ENCODE measurements at places on chromosomes 1 and 21. TPM values are rescaled to one million over a fixed set of nuclear protein-coding genes. Genes with fewer than 3 reads are reported as not detected.

Gene IVL
- not detected for total RNA-seq

DNA sequence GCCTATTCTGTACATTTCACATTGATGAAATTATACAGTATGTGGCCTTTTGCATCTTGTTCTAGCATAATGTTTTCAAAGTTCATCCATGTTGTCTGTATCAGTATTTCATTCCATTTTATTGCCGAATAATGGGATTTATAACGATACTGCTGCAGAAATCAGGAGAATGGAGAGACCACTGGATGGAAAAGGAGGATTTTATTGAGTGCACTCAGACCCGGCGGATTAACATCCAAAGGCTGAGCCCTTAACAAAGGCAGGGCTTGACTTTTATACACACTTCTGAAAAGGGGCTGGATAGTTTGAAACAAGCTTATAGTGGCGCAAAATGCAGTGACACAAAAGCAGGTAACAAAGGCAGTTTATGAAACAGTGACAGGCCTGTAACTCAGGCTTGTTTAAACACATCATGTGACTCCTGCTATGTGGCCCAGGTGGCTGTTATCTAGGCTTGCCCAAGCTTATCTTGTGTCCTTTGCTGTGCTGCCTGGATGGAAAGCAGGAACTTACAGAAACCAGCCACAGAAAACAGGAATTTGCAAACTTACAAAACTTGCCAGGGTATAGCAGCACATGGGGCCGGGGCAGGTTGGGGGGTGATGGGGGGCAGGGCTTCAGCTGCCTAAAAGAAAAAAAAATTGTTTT, 32.8 kb upstream of the KCNJ15 start:
- no peaks in the 10 kb centered on the region for H3K36me3 ChIP-seq
- H3K4me1 ChIP-seq, result peaks cover 7% of the 10 kb centered on the region
- H3K27ac ChIP-seq, result no peak overlapping the region
- no peak for DNase-seq
- no peak overlapping the region for H3K4me3 ChIP-seq

Gene SLC35F3
- total RNA-seq, result 1.4 TPM

Gene NASP
- total RNA-seq, result 49.1 TPM

DNA sequence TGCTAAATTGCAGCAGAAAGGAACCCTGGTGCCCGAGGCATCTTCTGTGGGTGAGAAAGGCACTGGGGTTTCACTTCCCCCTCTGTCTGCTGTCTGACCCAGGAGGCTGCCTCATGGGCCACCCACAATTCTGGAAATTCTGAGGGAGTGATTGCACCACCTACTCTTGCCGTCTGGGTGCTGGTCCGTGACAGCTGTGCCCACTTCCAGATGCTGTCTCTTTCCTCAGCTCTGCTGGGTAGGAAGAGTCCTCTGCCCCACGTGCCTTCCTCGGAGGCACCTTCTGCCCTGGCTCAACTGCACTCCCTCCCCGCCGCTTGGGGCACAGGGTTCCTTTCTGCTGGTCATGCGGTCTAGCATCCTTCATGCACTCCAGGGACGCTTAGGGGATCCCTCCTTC, 96.3 kb downstream of the ARHGEF10L start:
- H3K4me1 ChIP-seq, result peaks cover 49% of the 10 kb centered on the region
- no peaks in the 10 kb centered on the region for H3K27me3 ChIP-seq
- H3K4me3 ChIP-seq, result no peak overlapping the region
- H3K36me3 ChIP-seq, result peaks cover 96% of the 10 kb centered on the region

Gene LCE1A
- not detected for total RNA-seq

Gene SMIM1
- not detected for total RNA-seq

Gene ELOVL1
- 39.9 TPM for total RNA-seq

DNA sequence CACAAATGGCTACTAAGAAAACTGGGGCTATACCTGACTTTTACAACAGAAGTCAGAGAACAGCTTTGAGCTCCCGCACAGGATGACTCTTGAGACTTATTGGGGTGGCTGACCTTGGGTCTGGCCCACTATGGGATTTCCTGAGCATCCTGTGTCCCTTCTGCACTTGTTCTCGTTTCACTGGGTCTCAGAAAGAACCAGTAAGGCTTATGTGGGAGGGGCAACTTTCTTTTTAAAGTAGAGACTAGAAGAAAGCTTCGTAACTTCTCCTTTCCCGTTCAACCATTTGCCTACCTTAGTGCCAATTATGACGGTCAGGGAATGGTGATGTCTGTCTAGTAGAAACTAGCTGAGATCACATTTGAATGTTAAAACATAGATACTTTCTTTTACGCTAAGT, 59.5 kb upstream of the C1orf105 start:
- no peak overlapping the region for H3K4me3 ChIP-seq
- DNase-seq, result no peak
- H3K27me3 ChIP-seq, result no peaks in the 10 kb centered on the region

- DNase-seq, result no peak
- H3K27me3 ChIP-seq, result no peaks in the 10 kb centered on the region
- no peaks in the 10 kb centered on the region for H3K4me1 ChIP-seq
- H3K27ac ChIP-seq, result peak overlapping the region; percentile 59
- peak overlapping the region; percentile 4 for H3K4me3 ChIP-seq
Measured at GRCh38 chr1:183148599-183148998, 37.5 kb upstream of the LAMC2 start.

DNA sequence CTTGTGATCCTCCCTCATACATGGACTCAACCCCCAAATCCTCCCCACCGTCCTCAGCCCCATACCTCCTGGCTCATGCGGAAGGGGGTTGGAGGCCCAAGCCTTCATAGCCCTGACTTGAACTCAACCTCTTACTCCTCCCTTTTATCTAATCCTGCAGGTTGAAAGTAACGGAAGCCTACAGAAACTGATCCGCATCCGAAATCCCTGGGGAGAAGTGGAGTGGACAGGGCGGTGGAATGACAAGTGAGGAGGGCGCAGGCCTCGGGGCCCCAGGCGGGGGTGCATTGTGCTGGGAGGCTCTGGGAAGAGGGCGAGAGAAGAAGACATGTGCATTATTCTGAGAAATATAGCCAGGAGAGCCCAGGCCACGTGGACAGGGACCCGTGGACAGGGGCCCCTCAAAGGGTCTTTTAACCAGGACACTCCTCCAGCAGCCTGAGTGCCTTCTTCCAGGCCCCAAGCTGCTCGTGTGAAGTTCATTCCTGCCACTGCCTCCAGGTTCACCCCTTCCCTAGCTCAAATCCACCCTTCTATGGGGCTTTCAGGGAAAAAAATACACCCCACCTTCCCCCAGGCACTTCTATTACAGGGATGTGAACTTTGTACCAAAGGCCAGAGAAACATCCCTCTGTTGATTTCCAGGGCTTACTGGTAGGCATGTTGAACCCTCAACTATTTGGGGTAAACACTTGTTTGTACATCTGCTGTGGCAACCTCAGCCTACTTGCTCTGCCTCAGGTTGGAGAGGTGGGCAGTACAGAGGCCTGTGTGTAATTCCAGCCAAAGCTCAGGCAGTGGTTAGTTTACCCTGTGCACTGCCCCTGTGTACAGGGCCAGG, 38.6 kb downstream of the CAPN2 start:
- H3K36me3 ChIP-seq, result peaks cover 72% of the 10 kb centered on the region
- DNase-seq, result no peak
- H3K27me3 ChIP-seq, result no peaks in the 10 kb centered on the region
- no peak overlapping the region for H3K4me3 ChIP-seq
- peaks cover 9% of the 10 kb centered on the region for H3K4me1 ChIP-seq

DNA sequence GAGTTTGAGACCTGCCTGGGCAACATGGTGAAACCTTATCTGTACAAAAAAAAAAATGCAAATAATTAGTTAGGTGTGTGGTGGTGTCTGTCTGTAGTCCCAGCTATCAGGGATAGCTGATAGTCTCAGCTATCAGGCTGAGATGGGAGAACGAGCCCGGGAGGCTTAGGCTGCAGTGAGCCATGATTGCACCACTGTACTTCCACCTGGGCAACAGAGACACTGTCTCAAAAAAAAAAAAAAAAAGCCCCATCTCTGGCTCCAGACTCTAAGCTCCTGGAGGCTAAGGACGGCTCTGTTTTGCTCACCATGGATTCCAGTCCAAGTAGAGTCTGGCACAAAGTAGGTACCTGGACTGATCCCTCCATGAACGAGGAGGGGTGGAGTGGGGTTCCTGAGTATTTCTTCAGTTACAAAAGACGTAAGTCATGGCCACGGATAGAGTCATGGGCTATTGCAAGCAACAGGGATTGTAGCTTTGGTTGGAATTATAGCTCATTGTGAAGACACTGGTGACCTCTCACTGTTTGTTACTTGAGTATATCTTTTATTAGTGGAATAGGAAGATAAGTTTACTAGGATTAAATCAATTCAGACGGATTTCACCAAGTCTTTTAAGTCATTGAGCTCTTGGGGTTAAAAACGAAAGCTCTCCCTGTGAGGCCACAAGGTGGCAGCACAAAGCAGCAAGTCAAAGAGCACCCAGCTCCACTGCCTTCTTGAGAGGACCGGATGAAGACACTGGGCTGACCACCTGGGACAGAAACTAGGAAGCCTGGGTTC, 35.6 kb upstream of the TMEM61 start:
- no peaks in the 10 kb centered on the region for H3K36me3 ChIP-seq
- H3K27ac ChIP-seq, result no peak overlapping the region
- peak; percentile 85 for DNase-seq
- H3K4me3 ChIP-seq, result peak overlapping the region; percentile 40
- H3K27me3 ChIP-seq, result no peaks in the 10 kb centered on the region

- no peaks in the 10 kb centered on the region for H3K36me3 ChIP-seq
- peaks cover 2% of the 10 kb centered on the region for H3K4me1 ChIP-seq
- no peak for DNase-seq
- H3K27ac ChIP-seq, result peak overlapping the region; percentile 39
- no peak overlapping the region for H3K4me3 ChIP-seq
- H3K27me3 ChIP-seq, result no peaks in the 10 kb centered on the region
Measured at GRCh38 chr1:74193908-74194307, 4.1 kb downstream of the LRRIQ3 start.

DNA sequence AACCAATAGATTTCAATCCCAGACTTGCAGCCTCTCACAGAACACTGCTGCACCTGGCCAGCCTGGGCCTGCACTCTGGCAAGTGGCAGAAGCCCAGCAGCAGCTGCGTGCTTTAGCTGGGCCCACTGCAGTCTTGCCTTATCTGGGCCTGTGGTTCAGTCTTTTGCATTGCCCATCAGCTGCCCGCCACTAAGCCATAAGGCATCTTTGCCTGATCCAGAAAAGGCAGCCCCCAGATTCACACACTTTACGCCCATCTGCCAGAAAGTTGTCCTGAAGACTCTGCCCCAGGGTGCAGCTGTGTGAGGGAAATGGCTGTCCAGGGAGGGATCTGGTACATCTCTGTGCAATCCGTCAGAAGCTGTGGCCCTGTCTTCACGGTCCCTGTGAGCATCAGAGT, 217.0 kb downstream of the DNAH14 start:
- no peaks in the 10 kb centered on the region for H3K36me3 ChIP-seq
- no peaks in the 10 kb centered on the region for H3K27me3 ChIP-seq
- no peaks in the 10 kb centered on the region for H3K4me1 ChIP-seq
- no peak overlapping the region for H3K4me3 ChIP-seq

DNA sequence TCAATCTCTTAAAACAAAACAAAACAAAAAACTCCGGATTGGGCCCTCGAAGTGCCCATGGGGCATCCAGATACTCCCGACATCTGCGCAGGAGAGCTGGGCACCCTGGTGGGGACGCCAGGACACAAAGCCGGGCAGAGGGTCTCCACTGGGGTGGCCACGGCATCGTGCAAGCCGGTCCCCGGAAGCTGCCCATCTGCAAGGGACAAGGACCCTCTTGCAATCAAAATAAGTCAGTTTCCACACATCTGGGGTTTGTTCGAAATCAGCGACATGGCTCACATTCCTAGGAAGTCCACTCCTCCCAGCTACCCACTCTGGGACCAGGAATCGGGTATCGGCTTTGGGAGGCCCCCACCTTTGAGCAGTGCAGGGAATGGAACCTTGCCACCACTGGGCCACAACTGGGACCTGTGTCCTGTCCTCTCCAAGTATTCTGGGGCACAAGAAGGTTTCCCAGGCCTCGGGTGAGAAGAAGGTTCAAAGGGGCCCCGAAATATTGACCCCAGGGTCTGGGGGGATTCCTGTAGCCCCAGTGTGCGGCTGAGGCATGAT, 4.6 kb upstream of the PRDM16 start:
- H3K27ac ChIP-seq, result peak overlapping the region; percentile 100
- peak; percentile 57 for DNase-seq
- H3K4me1 ChIP-seq, result peaks cover 32% of the 10 kb centered on the region

DNA sequence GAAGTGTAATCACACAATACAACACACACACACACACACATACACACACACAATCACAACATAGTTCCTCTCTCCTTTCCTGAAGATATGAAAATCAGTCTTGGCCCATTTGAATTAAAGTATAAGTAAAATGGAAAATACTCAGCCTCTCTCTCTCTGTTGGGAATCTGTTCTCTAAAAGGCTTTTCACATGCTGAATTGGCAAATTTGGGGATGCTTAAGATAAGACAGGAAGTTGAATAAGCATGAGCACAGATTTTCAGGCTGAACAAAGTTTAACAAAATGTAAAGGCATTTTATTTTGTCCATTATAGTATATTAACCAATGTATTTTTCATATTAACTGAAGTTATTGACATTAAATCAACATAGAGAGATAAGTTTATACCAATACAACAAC, 23.7 kb upstream of the FMO2 start:
- DNase-seq, result no peak
- H3K27me3 ChIP-seq, result no peaks in the 10 kb centered on the region
- H3K4me3 ChIP-seq, result no peak overlapping the region
- no peak overlapping the region for H3K27ac ChIP-seq
- peaks cover 5% of the 10 kb centered on the region for H3K4me1 ChIP-seq
- no peaks in the 10 kb centered on the region for H3K36me3 ChIP-seq

DNA sequence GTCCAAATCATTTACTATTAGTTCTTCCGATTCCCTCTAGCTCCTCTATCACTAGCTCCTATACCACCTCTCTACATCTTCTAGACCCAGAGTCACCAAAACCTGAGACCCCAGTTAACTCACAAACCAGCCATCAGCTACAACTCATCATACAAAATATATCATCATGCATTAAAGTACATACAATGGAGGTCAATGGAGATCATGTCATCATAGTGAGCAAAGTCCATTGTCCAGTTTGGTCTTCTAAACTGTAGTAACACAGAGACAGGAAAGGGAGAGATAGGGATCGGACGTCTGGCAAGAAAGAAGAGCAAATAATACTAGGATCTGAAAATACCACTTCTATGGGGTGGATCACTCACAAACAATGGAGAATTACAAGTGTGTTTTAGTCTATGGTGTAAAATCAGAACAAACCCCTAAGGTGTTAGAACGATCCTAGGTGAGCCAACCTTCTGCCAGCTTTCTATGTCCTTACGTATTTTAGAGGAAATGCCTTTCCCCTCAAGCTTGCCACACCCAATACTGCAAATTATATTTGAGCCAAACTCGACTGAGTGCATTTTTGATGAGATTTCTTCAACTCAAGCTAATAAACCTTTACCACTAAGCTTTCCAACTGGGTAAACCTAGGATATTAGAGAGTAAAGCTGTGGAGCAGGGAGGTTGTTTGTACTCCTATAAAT, 3.9 kb downstream of the ADIPOR1 start:
- H3K27me3 ChIP-seq, result no peaks in the 10 kb centered on the region
- H3K27ac ChIP-seq, result no peak overlapping the region
- peaks cover 3% of the 10 kb centered on the region for H3K4me1 ChIP-seq
- no peak overlapping the region for H3K4me3 ChIP-seq

Gene TOMM40L
- total RNA-seq, result 26.6 TPM
